ENCODE measurements at places on chromosomes 1 and 21.

GRCh38 chr1:44803312-44804095 is 3.3 kb downstream of the PLK3 start:
- no peak for DNase-seq

- peak; percentile 74 for DNase-seq
Measured at GRCh38 chr1:87044840-87045239, 130.4 kb downstream of the HS2ST1 start.

- no peak for DNase-seq
Measured at GRCh38 chr1:13556224-13556764, 27.3 kb upstream of the PDPN start.

DNA sequence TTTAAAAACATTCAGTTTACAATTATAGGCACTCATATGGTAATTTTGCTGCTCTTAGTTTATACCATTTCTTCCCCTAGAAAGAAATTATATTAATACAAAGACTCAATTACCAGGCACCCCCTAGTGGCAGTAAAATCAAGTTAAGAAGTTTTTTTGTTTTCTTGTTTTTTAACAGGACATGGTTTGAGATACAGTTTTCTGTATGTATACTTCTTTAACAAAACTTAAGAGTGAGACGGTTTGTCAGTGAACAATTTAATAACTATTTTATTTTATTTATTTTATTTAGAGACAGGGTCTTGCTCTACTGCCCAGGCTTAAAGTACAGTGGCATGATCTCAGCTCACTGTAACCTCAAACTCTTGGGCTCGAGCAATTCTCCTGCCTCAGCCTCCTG is 224.6 kb downstream of the FAF1 start:
- DNase-seq = peak; percentile 60

DNA sequence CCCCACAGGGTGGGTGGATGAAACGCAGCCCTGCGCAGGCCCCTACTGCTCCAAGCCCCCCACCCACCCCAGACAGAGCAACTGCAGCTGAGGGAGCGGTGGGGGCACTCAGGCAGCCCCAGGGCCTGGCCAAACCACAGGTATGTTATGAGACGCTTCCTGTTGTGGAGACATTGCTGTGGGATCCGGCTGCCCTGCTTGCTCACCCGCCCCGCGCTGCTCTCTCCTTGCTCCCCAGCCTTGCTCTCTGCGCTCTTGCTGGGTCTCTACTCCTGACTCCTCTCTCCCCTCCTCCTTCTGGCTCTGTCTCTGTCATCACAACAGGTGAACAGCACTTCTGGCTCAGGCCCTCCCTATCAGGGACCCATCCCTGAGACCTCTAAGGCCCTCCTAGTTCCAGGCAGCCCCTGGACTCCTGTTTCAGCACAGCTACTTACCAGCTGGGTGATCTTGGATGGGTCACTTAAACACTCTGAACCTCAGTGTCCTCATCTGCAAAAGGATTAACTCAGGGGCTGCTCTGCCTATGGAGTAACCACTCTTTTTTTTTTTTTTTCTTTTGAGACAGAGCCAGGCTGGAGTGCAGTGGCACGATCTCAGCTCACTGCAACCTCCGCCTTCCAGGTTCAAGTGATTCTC is 15.9 kb downstream of the COL8A2 start:
- DNase-seq = peak; percentile 29

DNA sequence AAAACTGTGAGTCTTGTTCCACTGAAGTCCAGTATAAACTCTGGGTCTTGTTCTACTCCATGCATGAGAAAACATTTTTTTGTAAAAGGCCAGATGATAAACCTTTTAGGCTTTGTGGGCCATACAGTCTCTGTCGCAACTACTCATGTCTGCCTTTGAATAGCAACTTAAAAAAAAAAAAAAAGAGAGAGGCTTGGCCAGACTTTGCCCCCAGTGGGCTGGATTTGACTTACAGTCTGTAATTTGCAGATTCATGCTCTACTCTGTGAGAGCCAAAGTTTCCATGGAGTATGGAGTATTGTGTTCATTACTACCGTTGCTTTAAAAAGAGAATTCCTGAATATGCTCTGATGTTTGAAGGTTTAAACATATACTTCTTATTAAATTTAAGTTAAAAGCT is 654.9 kb upstream of the PKN2 start:
- DNase-seq = no peak

DNA sequence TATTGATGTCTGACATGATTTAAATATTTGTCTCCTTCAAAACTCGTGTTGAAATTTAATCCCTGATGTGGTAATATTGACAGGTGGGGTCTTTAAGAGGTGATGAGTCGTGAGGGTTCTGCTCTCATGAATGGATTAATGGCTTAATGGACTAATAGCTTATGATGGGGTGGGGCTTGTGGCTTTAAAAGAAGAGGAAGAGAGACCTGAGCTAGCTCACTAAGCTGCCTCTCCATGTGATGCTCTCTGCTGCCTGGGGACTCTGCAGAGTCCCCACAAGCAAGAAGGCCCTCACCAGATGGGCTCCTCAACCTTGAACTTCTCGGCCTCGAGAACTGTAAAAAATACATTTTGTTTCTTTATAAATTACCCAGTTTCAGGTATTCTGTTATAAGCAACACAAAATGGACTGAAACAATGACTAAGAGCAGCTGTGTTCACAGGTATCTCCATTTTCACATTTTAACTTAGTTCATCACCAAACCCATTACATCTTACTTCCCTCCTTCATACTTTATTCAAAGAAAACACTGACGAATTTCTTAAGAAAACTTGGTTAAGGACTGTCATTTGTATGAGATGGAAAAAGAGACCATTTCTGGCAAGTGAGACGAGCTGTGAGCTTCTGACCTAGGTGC is 12.1 kb upstream of the AIM2 start:
- DNase-seq = no peak

GRCh38 chr1:23522244-23522982 is 8.6 kb downstream of the E2F2 start:
- no peak for DNase-seq

- no peak for DNase-seq
Measured at GRCh38 chr1:11321656-11322491, 48.9 kb downstream of the UBIAD1 start.
